Endothelial cell of umbilical vein (primary cell): ENCODE measurements at places on chromosomes 12 and 14. TPM values are rescaled to one million over a fixed set of nuclear protein-coding genes. Genes with fewer than 3 reads are reported as not detected.

The CD163L1 gene
- total RNA-seq, result 7.5 and 10.7 TPM in 2 replicates

GRCh38 chr12:110247340-110248095, 33.5 kb upstream of the ATP2A2 start:
- DNase-seq, result no peak

GRCh38 chr12:25797386-25797785, 161.1 kb upstream of the RASSF8 start:
- no peak for DNase-seq

GRCh38 chr12:56129206-56129941, 1.3 kb downstream of the ESYT1 start:
- DNase-seq, result peak; percentile 51

GRCh38 chr14:71529848-71530247, 402.4 kb upstream of the RGS6 start:
- DNase-seq, result no peak
